ENCODE measurements at places on chromosomes 6 and 20.

DNA sequence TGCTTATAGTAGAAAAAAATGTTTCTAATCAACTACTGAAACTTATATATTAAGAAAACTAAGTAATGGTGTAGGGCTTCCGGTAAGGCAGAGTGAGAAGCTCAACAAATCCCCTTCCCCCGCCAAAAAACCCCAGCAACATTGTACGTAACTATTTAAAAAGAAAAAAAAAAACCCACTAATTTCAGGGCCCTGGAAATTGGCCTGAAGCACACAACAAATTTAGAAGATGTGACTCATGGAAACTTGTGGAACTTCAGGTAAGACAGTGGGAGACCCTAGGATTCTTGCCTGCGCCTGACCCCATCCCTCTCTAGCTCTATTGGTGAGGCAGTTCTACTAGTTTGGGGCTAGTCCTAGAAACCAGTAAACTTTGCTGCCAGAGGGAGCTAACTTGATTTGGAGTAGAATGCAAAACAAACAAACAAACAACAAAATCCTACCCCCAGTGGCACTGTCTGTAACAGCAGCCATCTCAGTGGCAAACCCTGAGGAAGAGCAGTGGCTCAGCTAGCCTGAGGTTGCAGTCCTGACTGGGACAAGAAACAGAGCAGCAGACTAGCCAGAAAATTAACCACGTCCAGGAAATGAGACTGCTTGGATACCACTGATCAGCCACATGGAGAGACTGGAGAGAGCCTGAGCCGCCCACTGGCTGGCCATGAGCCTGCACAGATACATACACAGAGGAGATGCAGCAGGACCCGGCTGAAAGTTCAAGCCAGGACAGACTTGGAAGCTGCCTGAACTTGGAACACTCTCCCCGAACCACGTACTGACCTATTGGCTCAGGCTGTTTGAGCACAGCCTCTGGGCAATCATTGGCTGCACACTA, 135.1 kb downstream of the TBXT start:
- DNase-seq = peak; percentile 93

- no peak for DNase-seq
These were observed 101.1 kb downstream of the ZFAND3 start for GRCh38 chr6:37920667-37921066.

DNA sequence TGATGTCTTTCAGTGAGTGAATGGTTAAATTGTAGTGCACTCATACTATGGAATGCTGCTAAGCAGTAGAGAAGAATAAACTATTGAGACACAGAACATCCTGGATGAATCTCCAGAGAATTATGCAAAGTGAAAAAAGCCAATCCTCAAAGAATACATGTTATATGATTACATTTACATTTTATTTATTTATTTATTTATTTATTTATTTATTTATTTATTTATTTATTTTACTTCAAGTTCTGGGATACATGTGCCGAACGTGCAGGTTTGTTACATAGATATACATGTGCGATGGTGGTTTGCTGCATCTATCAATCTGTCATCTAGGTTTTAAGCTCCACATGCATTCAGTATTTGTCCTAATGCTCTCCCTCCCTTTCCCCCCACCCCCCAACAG, 175.8 kb upstream of the VGLL2 start:
- DNase-seq = no peak

DNA sequence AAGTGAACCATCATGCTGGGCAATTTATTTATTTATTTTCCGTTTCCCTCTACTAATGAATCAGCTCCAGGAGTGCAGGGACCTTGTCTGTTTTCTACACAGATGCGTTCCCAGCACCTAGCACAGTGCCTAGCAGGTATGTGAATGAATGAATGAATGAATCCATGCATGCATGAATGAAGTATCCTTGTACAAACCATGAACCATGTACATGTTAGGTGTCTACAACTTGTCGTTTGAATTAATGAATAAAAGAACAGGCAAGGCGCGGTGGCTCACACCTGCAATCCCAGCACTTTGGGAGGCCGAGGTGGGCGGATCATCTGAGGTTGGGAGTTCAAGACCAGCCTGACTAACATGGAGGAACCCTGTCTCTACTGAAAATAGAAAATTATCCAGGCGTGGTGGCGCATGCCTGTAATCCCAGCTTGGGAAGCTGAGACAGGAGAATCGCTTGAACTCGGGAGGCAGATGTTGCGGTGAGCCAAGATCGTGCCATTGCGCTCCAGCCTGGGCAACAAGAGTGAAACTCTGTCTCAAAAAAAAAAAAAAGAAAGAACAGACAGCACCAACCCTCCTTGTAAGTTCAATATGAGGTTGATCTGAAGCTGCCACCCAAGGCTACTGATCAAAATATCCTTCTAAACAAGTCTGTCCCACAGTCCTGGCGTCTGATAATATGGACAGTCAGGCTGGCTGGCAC, 27.3 kb upstream of the SLC9A8 start:
- DNase-seq = no peak

DNA sequence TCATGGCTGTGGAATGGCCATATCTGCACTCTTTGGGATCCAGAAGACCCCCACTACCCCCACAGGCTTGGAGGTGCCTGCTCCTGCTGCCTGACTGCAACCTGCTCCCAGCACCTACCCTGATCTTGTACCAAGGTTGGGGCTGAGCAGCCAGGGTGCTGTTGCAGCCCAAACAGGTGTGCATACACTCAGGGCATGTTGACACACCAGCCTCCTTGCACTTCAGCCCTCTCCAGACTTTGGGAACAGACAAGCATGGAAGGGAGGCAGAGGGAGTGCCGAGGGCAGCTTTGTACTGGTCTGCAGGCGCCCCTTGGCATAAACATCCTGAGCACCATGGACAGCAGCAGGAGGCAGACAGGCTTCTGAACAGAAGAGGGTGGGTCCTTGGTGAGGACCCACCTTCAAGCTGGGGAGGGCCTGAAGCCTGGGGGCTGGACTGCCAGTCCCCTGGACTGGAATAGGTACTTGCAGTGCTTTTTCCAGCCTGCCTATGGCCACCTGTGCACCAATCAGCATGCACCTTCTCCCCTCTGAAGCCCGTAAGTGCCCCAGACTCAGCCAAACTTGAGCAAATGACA, 1675.8 kb downstream of the HACE1 start:
- no peak for DNase-seq

- DNase-seq = no peak
These were observed 97.3 kb downstream of the SLX4IP start for GRCh38 chr20:10532361-10532760.

DNA sequence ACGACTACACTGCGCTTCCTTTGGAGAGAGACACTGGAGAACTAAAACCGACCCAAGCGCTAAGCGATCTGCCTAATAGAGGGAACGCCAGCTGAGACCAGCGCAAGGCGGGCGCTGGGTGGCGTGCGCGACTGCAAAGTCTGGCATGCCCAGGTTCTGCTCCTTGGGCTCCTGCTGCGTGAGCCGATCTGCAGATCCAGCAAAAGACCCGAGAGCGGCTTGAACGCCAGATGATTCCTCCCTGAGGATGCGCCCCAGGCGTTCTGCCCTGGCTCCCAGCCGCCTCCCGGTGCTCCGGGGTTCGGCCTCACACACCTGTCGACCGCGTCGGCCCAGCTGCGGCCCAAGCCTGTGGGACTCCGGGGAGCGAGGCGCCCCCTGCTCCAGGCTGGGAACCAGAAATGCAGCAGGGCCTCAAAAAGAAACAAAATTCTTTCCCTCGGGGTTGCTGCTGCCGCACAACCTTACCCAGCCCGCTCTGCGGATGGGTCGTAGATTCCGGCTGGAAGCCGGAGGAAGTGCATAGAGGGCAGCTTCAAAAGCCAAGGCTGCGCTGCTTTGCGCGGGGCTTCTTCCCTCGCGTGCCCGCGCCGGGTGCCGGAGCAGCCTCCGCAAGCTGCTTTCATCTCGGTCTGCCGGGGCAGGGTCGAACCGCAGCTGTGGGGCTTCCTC, 17.9 kb upstream of the PRDM13 start:
- DNase-seq = peak; percentile 36

DNA sequence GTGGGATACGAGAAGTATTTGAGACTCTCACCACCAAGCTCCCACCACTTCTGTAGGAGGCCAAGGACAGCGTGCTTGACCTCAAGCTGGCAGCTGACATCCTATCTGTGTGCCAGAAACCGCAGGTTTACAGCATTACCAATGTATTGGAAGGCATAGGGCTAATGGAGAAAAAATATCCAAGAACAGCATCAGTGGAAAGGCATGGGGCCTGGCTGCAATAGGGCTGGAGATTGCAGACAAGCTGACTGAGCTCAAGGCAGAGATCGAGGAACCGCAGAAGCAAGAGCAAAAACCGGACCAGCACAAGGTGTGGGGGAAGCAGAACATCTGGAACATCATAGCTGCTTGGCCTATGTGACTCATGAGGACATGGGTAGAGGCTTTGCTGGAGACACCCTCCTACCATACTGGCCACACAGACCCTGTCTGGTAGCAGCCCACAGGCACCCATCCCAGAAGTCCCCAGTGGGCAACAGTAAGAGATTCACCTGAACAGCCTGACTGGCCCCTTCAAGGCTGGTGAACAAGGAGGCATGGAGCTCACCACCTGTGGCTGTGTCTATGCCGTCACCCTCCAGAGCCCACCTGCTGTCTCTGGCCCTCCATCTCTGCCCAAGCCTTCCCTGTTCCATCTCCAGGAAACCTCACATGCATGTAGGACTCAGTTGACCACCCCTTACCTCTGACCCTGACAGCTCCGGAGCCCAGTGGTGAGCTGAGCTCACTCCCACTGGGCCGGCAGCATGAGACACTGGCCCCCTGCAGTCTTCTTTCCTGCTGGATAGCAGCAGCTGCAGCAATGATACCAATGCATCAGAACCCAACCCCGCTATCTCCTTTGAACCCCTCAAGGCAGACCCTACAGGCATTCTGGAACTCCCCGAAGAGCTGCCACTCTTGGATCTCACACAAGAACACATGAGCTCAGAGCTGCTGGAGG, 171.1 kb downstream of the KIF6 start:
- peak; percentile 33 for DNase-seq

Measured in brain microvascular endothelial cell (primary cell).